NCI-H82 (cell line): ENCODE measurements at places on chromosomes 16 and 17.

DNA sequence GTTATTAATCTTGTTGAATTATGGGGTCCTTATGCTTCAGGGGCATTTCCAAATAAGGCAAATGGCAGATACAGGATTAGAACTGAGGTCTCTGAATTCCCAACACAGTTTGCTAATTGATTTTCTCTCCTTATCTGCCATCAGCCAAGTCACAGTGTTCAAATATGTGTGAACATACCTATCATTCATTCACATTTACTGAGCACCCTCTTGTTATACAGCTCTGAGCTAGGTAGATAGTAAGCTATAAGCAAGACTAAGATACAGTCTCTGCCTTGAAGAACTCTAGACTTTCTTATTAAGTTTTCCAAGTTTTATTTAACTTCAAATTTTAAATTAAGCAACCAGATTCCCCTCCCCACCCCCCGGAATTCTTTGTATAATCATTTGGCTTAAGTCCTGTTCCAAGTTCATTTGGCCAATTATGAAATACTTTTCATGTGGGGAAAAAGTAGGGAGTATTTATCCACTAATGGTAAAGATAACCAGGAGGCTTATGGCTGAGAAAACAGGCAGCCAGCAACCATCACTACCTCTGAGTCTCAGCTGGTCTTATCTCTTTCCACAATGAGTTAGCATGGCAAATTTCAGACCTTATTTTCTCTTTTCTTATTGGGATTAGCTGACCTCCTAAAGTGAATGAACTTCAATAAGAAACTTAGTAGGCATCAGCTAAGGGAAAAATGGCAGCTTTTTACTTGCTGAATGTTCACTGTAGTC, 31.4 kb upstream of the CORO6 start:
- DNase-seq = no peak

DNA sequence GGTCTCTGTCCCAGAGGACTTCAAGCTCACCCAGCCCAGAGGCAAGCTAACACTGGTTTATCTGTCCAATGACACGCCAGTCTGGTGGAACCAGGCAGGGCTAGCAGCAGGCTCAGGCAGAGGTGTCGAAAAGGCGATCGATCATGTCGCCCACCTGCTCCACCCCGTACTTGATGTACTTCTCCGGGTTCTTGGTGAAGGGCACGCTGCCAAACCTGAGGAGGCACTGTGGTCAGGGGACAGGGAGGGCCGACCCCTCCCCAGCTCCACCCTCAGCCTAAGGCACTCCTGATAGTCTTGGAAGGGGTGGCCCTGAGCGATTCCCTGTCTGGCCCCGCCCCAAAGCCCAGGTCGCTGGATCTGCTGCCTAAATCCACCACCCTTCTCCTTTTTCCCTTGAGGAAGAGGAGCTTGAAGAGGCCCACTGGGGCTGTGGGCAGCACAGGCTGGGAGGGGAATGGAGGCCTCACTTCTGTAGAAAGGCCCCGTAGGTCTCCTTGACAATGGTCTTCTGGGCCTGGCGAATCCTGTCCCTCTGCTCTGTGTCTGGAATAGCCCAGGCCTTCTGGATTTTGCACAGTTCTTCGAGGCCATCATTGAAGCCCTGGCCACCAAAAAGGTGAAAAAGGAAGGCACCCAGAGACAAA, 4.7 kb downstream of the ZACN start:
- DNase-seq = no peak

- DNase-seq = peak; percentile 45
These were observed 281.5 kb downstream of the SNX29 start for GRCh38 chr16:12257926-12258561.

DNA sequence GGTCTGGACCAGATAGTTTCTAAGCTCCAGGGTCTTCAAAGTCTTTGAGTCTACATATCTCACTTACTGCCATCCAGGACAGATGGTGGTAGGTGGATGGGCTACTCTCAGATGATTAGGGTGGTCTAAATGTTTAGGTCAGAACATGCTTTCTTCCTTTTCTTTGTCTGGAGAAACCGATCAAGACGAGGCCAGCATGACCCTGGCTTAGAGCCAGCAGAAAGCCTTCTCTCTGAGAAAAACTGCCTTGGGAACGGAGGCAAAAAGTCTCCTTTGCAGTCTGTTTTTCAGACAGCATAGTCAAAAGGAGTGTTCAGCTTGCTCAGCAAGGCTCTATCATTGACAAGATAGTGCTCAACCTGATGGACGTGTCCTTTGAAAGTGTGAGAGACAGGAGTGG, 48.8 kb downstream of the SPACA3 start:
- no peak for DNase-seq

- DNase-seq = no peak
These were observed 191.1 kb upstream of the IRX3 start for GRCh38 chr16:54477714-54478113.

DNA sequence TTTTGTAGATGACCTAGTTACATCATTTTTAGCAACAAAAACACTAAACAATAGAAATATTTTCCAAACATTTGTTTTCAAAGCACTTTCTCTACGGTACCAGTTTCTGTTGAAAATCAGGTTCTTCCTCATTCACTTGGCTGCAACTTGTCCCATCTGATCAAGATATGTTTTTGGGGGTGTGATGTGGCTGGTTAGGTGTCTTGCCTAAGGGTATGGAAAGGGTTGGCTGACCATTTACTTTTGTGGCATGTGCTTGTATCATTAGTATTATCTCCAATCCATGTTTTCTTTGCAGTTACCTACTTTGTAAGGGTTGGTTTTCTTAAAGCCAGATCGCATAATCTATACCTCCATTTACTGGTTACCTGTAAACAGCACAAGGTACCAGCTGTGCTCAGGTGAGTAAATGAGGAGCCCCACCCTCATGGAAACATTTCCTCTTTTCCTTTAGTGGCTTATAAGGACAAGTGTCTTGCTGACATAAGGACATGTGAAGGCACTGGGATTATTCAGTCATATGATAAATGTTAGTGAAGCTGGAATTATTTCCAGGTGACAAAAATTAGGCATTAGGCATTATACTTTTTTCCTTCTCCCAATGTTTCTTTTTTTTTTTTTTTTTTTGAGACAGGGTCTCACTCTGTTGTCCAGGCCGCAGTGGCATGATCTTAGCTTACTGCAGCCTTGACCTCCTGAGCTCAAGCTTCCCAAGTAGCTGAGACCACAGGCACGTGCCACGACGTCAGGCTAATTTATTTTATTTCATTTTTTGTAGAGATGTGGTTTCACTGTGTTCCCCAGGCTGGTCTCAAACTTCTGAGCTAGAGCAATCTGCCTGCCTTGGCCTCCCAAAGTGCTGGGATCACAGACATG, 162.0 kb downstream of the CCDC182 start:
- DNase-seq = no peak

GRCh38 chr16:82639666-82640336, 13.0 kb downstream of the CDH13 start:
- peak; percentile 73 for DNase-seq

- peak; percentile 89 for DNase-seq
These were observed 4.8 kb upstream of the C1QL1 start for GRCh38 chr17:44972953-44973352.

DNA sequence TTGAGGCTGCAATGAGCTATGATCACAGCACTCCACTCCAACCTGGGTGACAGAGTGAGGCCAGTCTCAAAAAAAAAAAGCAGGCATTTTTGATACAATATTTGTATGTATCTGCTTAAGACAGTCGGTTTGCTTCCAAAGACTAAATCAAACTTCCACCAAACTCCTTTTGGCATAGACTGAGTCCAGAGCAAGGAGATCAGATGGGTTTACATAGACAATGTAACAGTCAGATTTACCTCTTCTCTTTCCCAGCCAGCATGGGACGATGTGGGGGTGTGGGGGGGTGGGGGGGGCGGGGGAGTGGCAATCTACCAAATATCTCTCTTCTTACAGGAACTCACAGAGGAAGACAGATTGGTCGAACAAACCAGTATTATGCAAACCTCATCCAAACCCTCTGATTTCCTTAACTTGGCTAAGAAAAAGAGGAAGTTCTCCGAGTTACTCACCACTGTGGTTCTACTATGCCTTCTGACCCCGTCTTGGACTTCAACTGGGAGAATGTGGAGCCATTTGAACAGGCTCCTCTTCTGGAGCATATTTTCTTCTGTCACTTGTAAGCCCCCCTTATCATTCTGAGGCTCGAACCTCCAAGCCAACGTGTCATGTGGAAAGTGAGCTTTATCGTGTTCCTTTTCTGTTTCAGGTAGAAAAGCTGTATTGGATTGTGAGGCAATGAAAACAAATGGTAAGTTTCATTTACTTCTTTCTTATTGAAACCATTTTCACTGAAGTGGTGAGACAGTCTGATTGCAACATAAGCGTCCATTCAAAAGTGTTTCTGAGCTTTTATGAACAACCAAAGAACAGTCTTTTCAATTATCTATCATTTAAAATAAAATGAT, at the start of gene MILR1:
Gene MILR1 (plus strand): TSS at position 451 of the 848 bp plus-strand sequence. CDS start 54 bp downstream, at position 505.
- DNase-seq = no peak

- DNase-seq = no peak
These were observed 37.8 kb upstream of the ADGRG1 start for GRCh38 chr16:57590654-57591085.

- no peak for DNase-seq
These were observed 3.6 kb upstream of the TMIGD1 start for GRCh38 chr17:30337393-30337999.

- DNase-seq = no peak
These were observed 77.2 kb downstream of the RTN4RL1 start for GRCh38 chr17:1947743-1948516.

- no peak for DNase-seq
These were observed 175.3 kb downstream of the NPIPB11 start for GRCh38 chr16:29231244-29231643.

- no peak for DNase-seq
These were observed 15.7 kb downstream of the ADCY7 start for GRCh38 chr16:50282010-50282538.

GRCh38 chr16:64122177-64122576, 999.7 kb downstream of the CDH11 start:
- no peak for DNase-seq
